ENCODE measurements at places on chromosomes 1 and 21. TPM values are rescaled to one million over a fixed set of nuclear protein-coding genes. Genes with fewer than 3 reads are reported as not detected.

The ECM1 gene
- 13.9 TPM for total RNA-seq

The IPP gene
- total RNA-seq: 5.8 TPM

The HHIPL2 gene
- total RNA-seq: not detected

The TMEM52 gene
- total RNA-seq: 8.5 TPM

The ZNF691 gene
- 8.7 TPM for total RNA-seq

The RAD54L gene
- 0.96 TPM for total RNA-seq

The CHD5 gene
- not detected for total RNA-seq

The CFHR2 gene
- total RNA-seq: not detected

The CCDC30 gene
- total RNA-seq: 0.48 TPM

The CD84 gene
- total RNA-seq: not detected

The DISC1 gene
- 1.4 TPM for total RNA-seq

The AVPR1B gene
- not detected for total RNA-seq

The SYPL2 gene
- not detected for total RNA-seq

The RGS13 gene
- total RNA-seq: not detected

The LRRC53 gene
- total RNA-seq: not detected

The ENSA gene
- total RNA-seq: 260 TPM

The S100B gene
- not detected for total RNA-seq

The TGFB2 gene
- total RNA-seq: 10.6 TPM

The PADI4 gene
- 0.21 TPM for total RNA-seq

The DCAF6 gene
- total RNA-seq: 56.6 TPM

The FMOD gene
- not detected for total RNA-seq

The UBR4 gene
- 91.6 TPM for total RNA-seq

The TMEM51 gene
- 26.0 TPM for total RNA-seq

The PRRX1 gene
- total RNA-seq: not detected

The S100A7 gene
- total RNA-seq: not detected

The CD1B gene
- not detected for total RNA-seq

The PAFAH2 gene
- 17.9 TPM for total RNA-seq

The KCNAB2 gene
- total RNA-seq: 2.1 TPM

The C21orf91 gene
- 8.7 TPM for total RNA-seq

The ACTL8 gene
- not detected for total RNA-seq

The RAB7B gene
- total RNA-seq: 7.2 TPM

All from tracheal epithelial cell (primary cell).